Activated T-helper 1 cell treated with Interleukin-2 at 50 U/mL for 16 hours (primary cell): ENCODE measurements at places on chromosomes 2 and 18.

GRCh38 chr2:9085353-9085752 lies 81.9 kb upstream of the MBOAT2 start:
- no peak for DNase-seq

DNA sequence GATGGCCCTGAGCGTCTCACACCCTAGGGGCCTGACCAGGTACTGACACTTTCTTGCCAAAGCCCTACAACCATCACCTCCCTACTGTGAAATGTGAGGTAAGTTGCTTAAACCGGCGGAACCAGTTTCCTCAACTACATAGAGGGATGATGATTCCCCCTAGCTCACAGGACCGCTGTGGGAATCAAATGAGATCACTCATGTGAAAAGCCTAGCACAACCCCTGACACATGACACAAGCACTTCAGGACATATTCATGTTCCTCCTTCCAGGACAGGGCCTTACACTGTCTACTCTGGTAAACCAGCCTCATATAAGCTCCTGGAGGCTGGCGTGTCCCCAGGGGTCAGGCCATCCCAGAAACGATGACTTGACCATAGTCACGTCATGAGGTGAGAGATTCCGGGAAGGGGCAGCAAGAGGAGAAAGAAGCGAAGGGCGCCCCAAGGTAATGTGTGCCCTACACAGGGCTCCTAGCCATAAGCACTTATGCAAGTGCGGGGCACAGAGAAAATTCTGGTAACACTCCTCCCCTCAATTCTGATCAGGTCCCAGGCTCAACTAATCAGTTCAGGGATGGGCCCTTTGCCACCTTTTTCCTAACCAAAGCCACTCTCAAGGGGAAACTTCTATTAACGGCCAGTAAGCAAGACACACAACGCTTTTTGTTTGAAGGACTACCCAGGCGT lies 49.5 kb downstream of the C2orf42 start:
- DNase-seq: no peak

- no peak for DNase-seq
Measured at GRCh38 chr18:47166294-47166693, 9.9 kb downstream of the IER3IP1 start.

DNA sequence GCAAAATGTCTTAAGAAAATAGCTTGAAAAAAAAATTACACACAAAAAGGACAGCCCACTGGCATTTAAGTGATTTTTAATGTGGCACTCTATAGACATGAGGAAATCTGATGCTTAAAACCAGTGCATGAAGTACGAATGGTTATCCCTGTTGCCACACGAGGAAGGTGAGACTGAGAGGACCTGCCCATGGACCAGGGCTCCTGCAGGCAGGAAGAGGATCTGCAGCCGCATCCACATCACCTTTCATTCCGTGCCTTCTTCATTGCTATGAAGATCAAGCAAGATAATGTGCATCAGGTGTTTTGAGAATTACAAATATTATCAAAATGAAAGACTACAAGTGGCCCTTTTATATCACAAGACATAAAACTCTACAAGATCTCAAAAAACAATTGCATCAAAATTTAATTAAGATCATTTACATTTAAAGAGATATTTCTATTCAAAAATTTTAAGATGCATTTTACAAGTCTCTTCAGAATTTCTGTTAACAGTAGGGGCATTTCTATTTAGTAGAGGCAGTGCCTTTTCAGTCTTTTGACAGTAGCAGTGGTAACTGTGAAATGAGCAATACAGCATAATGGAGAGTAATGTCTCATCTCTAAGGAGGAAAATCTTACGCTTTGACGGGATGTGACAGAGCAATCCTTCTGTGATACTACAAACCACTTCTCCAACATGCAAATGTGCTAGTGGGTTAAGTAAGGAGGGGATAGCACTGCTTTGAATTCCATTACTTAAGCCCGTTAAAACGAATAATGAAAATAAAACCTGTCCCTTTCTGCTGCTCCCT lies 83.4 kb downstream of the SLC5A7 start:
- DNase-seq: no peak
